Stimulated activated naive CD4-positive, alpha-beta T cell treated with Interleukin-2 at 50 U/mL for 16 hours (primary cell): ENCODE measurements at places on chromosomes 2 and 18.

GRCh38 chr2:27305516-27305915, 2.7 kb downstream of the UCN start:
- no peak for DNase-seq

DNA sequence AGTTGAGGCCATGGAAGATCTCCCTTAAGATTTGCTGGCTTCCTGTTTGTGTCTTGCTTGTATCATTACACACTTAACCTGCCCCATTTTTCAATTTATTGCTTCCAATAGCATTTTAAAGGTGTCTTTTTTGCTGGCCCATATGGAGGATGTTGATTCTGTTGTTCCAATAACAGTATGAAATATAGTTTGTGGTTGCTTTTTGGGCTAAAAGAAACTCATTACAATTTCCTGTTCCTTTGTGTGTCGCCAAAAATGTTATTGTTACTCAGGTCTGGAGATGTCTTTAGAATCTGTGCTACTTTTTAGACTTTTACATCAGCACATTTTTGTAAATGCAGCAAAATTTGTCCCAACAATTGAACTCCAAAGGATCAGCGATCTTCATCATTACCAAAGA, 234.0 kb upstream of the ITGA4 start:
- no peak for DNase-seq

GRCh38 chr2:71938108-71938507, 209.6 kb downstream of the CYP26B1 start:
- DNase-seq, result no peak

DNA sequence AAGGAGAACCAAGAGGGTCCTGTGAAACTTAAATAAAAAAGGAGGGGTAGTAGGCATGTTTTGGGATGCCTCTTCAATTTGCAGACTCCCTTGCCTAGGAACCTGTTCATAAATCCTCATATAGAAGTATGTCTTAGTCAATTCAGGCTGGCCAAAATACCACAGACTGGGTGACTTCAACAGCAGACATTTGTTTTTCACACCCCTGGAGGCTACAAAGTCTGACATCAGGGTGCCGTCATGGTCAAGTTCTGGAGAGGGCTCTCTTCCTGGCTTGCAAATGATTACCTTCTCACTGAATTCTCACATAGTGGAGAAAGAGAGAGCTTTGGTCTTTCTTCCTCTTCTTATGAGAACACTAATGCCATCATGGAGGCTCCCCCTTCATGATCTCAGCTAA, 4.1 kb upstream of the TCF4 start:
- no peak for DNase-seq

- DNase-seq, result no peak
Measured at GRCh38 chr18:8615397-8616027, 6.3 kb downstream of the RAB12 start.

DNA sequence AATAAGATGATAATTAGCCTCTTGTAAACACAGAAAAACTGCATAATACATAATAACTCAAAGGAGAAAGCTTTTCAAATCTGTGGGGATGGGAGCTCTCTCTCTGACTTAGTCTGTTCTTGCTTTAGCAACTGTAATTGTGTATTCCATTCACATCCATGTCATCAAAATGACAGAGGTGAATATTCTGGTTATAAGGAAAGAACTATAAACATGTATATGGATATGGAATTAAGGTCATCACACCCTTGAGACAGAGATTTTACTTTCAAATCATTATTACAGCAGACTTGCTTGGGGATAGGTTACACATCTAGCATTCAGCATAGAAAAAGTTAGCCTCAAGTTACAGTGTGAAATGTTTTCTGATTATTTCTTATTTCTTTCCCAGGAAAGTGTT, 497.7 kb downstream of the LRP1B start:
- no peak for DNase-seq

GRCh38 chr2:163463411-163463810, 272.4 kb downstream of the FIGN start:
- DNase-seq, result no peak

GRCh38 chr2:219643788-219644398, 16.5 kb downstream of the SLC4A3 start:
- no peak for DNase-seq

GRCh38 chr2:97996679-97997078, 931 bp upstream of the TMEM131 start:
- no peak for DNase-seq

DNA sequence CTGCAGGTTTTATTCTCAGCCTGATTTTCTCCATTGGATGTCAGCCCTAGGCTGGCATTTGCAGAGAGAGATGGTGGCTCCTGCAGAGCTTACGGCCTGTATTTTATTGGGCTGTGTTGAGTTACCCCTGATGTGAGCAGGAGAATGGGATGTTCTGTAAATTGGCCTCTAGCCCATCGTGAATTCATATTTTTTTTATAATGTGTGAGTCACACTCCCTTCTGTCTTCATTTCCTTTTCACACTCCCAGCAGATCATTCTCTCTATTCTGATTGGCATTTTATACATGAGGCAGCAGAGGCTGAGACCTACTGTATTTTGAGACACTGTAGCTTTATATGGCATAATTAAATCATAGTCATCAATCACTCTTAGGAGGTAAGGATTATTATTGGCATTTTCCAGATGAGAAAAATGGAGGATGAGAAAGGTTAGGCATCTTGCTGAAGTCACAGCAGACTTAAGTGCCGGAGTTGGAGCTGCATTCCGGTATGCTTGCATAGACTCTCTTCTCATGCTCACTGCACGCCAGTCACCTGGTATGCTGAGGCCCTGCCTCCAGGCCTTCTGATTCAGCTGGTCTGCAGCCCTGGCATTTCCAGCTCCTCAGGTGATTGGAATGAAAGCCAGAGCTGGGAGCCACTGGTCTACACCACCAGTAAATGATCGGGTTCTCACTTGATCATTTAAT, 142.4 kb downstream of the NEDD4L start:
- no peak for DNase-seq

- peak; percentile 11 for DNase-seq
Measured at GRCh38 chr2:1132328-1132969, 181.8 kb downstream of the SNTG2 start.

DNA sequence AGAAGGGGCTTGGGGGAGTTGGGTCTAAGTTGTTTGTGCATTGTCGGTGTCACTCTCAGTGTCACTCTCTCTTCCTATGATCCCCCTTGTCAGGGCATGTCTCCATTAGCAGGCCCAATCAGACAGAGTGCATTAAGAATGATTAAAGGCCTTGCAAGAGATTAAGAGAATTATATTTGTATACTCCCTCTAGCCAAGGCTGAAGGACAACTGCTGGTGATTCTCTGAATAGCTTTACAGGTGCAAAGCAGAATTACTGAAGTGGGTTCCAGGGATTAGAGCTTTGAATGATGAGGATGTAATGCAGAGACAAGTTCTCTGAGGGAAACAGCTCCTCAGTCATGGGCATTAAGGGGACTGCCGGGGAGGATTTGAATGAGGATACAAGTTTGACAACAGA, 104.8 kb upstream of the LGALSL start:
- no peak for DNase-seq

DNA sequence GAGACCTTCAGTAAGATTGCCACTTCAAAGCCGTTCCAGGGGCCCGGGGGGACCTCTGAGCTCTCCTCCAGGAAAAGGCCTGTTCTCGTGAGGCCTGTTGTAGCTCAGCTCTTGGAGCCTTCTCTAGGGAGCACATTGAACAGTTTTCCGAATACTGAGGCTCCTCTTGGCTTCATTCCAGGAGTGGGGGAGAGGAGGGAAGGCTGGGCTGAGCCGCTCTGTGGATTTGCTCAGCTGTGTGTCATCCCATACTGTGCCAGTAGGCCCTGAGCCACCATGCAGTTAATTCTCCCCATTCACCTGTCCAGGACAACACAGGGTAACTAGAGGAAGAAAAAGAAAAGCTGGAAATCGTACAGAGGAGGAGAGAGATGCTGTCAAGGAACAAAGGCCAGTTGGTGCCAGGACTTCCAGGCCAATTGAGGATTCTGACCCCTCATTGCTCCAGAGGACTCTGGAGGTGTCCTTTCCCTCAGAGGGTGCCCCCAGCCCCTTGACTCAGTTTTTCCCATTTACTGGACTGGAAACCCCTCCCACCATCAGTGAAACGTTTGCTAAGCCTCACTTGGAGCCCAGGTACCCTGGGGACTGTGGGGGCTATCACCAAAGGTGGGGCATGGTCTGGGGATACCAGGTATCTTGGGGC, 41.4 kb downstream of the HS1BP3 start:
- no peak for DNase-seq

GRCh38 chr18:47427923-47428637, 176.6 kb upstream of the SKOR2 start:
- no peak for DNase-seq

- no peak for DNase-seq
Measured at GRCh38 chr18:3499501-3499900, 49.5 kb downstream of the TGIF1 start.

- no peak for DNase-seq
Measured at GRCh38 chr2:150174971-150175421, 312.5 kb downstream of the RND3 start.

DNA sequence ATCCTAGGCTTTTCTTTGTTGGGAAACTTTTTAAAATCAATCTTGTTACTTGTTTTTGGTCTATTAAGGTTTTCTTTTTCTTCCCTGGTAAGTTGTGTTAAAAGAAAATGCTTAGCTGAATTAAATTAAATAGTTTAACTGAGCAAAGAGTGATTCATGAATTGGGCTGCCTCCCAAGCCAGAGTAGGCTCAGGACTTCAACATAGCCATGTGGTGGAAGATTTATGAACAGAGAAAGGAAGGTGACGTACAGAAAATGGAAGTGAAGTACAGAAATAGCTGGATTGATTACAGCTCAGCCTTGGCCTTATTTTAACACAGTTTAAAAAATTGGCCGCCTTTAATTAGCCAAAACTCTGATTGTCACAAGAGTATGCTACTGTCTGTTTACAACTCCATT, 27.9 kb upstream of the GALNT5 start:
- DNase-seq, result no peak

- no peak for DNase-seq
Measured at GRCh38 chr2:198371921-198372543, 567.6 kb downstream of the PLCL1 start.

DNA sequence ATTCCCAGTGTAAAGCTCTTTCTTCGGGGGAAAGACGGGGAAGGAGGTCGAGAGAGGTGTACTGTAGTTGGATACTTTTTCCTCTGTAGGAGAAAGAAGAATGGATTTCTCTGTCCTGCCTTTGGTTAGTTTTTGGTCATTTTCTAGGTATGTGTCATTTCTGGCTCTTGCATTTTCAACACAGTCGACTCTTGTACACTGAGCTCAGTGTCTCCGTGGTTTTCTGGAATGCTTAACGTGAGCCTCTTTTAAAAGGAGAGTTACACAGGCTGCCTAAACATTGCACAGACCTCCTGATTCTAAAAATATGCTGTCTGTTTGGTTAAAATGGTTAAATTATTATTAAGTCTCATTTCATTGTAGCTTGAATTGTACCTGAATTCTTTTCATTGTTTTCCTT, 21.8 kb upstream of the GLS start:
- no peak for DNase-seq

DNA sequence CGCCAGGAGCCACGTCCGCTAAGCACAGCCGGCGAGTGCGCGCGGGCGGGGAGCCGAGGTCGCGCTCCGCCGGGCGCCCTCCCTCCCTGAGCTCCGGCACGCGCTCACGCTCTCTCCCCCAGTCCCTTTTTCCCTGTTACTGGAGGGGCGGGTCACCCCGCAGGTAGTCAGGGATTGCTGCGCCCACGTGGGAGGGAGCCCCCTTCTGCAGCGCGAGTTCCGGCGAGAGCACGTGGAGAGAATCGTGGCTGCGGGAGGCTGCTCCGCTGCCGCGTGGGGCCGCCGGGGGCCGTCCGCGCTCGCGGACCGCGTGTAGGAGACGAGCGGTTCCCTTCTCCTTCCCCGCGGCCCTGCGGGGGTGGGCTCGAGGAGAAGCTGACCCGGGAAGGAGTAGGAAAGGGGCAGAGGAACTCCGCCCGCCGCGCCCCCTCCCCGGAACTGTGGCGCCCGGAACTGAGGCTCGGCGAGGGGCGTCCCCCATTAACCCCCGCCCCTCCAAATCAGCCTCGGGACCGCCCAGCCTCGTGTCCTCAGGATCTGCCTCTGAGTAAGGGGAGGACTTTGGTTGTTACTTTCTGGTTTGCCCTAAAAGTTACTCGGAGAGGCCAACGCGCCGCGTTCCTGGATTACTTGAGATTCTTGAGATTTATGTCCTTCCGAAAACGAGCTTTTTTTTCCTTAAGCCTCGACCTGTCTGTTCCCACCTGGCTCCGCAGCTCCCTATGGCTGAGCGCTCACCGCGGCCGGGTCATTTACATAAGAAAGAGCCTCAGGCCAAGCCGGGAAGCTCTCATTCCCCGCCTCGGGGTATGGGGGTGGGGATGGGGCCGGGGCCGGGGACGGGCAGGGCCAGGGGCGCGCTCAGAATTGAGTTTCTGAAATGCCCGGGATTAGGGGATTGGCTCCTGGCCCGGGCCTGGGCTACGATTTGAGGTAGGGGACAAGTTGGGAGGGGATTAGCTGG, 1.1 kb downstream of the HK2 start:
- peak; percentile 71 for DNase-seq

DNA sequence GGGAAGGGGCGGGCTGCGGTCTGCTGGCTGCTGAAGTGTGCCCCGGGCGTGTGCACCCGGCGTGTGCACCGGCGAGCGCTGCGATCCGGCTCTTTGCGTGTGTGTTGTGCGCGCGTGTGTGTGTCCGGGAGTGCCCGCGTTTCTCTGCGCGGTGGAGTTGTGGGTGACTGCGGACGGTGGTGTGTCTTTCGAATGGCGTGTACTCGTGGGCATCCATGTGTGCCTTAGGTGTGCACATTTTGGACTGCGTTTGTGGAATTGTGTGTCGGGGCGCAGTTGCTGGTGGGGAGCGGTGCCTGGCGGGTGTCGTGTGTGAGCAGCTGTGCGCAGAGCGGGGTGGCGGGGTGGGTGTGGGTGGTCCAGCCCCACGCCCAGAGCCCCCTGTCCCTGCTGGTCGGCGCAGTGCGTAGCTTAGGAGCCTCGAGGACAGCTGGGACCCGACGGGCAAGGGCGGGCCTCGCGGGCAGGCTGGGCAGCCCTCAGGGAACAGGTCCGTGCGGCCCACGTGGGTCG, 533 bp downstream of the HPCAL1 start:
- DNase-seq, result no peak

GRCh38 chr18:32761231-32761630, 11.6 kb downstream of the KLHL14 start:
- DNase-seq, result no peak

DNA sequence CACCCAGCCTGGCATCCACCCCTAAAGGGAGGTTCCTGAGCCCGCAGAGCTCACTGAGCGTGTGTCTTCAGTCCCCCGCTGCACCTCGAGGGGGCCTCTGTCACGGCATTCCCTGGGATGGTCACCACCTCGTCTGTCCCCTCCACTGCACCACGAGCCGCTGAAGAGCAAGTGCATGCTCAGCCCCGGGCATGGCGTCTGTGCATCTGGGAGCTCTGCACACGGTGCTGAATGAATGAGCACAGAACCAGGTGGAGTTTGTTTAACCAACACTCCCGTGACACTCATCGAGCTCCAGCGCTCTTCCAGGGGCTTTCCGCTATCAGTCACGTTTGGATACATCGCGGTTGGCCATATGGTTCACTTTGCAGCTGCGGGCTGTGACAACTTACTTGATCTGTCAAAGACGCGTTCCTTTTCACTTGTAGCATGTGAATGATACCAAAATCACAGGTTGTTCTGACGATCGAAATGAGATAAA, 9.2 kb downstream of the ALLC start:
- no peak for DNase-seq

- DNase-seq, result no peak
Measured at GRCh38 chr2:22002066-22002465, 878.3 kb downstream of the TDRD15 start.

GRCh38 chr2:165898381-165898780, 55.2 kb downstream of the TTC21B start:
- DNase-seq, result no peak

- no peak for DNase-seq
Measured at GRCh38 chr2:186853951-186854350, 5.0 kb upstream of the ZSWIM2 start.

- no peak for DNase-seq
Measured at GRCh38 chr2:212943351-212943750, 208.1 kb downstream of the IKZF2 start.
